ENCODE measurements at places on chromosomes 4 and X.

DNA sequence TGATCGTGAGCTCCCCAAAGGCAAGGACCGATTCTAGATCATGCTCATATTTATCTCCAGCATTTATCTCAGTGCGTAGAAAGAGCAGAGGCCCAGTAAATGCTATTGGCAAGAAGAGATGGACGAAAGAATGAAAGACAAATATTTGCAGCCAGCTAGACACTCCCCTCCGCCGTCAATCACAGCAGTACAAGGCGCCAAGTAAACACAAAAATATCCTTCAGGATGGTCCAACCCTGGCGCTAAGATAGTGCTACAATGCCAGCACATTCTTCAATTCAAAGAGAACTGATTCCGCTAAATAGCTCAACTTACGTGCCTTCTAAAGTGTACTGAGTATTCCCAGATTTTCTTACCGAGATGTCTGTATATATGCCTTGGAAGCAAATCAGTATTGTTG lies 114.5 kb downstream of the DDX53 start:
- DNase-seq, result no peak

- no peak for DNase-seq
Measured at GRCh38 chr4:793941-794621, 31.8 kb downstream of the CPLX1 start.

DNA sequence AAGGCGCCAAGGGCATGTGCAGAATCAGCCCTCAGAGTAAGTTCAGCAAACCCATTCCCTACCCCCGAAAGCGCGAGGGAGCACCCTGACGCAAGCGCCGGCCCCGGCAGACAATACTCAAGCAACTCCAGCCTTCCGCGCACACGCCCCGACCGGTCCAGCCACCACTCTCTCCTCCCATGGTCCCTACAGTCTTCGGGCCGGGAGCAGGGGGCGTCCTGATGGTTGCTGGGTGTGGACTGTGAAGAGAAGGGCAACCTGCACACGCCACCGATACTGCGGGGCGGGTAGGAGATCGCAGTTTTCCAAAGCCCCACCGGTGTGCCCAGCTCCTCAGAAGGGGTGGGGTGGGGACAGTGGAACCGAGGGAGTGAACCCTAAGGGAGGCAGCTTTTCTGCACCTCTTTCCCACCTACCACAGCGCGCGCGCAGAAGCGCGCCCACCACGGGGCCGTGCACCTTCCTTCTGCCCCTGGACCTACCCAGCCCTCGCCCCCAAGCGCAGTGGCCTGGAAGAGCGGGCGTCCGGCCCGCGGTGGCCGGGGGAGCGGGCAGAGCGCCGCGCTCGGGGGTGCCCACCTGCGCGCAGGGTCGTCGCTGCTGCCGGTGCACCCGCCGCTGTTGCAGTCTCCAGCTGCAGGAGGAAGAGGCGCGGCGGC lies 650.2 kb upstream of the DIPK2B start:
- DNase-seq, result peak; percentile 25

DNA sequence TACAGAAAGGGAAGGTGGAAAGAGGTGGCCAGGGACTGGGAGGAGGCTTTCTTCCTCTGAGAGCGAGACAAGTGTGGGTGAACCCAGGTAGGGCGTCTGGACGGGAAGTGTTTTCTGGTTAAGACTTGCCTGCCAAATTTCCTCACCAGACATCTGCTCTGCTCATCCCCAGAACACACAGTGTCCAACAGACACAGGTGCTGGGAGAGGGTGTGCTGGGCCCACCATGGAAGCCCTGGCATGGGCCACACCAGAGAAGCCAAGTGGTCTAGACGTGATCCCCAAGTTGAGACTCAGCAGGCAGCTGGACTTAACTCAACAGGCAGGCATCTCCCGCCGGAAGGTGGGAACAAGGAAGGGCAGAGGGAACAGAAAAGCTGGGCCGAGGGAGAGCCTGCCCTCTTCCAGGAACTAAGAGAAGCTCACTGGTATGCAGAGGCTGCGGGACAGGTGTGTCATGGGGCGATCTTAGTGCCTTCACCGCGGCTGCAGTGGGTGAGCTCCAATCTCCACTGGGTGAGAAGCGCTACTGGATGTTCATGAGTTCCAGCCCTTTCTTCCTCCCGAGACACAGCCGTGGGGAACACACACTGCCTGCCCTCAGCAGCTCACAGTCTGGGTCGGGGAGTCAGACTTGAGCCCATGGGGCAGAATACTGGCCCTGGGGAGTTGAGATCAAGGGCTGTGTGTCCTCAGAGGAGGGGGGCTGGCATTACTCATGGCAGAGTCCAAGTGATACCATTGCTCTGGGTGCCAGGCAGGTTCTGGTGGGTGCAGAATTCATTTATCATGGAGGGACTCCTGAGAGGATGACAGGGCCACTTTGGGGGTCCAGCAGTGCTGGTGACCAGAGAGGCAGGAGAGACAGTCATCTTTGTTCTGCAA lies 110.2 kb downstream of the CPZ start:
- no peak for DNase-seq

- no peak for DNase-seq
Measured at GRCh38 chr4:169106696-169107229, 96.7 kb upstream of the CBR4 start.

- DNase-seq, result no peak
Measured at GRCh38 chrX:153779891-153780677, 757 bp upstream of the SRPK3 start.

DNA sequence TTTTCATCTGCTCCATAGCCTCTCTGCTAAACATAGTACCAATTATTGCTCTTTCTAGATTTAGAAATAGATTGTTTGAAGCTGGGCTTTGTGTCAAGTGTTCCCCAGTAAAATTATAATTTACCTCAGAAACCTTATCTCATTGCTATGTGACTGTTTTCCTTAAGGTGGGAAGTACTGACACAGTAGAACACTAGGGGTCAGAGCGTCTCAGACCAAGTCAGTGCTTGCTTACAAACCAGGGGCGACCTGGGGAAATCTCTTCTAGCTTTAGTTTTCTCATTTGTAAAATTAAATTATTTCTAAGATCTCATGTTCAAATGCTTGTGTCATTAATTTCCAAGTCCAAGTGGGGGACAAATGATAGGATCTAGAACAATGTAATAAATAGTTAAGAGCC lies 360.4 kb downstream of the RAPGEF2 start:
- no peak for DNase-seq

GRCh38 chrX:40079572-40079971 lies 18.2 kb downstream of the BCOR start:
- no peak for DNase-seq

GRCh38 chr4:147071209-147071740 lies 125.6 kb upstream of the TTC29 start:
- no peak for DNase-seq

GRCh38 chr4:85724791-85725563 lies 250.0 kb downstream of the ARHGAP24 start:
- no peak for DNase-seq

GRCh38 chrX:44514272-44514671 lies 28.4 kb downstream of the FUNDC1 start:
- no peak for DNase-seq

DNA sequence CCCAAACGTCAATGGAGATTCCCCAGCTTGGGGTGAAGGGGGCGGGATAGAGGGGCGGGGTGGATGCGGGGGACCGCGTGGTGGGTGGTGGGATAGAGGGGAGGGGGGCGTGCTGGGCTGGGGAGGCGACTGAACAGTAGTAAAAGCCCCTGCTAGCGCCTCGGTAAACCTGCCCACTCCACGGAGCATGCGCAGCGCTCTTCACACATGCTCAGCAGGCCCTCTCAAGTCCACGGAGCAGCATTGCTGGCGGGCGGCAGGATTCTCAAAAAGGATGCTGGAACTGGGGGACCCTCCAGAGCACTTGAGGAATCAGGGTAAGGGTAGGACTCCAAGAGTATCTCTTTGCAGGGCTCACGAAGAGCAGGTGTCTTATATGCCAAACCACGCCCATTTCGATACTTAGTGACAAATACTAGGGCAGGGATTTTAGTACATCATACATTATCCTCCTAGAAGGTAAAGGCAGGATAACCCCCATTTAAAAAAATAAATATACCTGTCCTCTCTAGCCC lies 378 bp upstream of the RPS6KA6 start:
- peak; percentile 65 for DNase-seq

GRCh38 chrX:18543738-18544137 lies 118.3 kb downstream of the CDKL5 start:
- no peak for DNase-seq

DNA sequence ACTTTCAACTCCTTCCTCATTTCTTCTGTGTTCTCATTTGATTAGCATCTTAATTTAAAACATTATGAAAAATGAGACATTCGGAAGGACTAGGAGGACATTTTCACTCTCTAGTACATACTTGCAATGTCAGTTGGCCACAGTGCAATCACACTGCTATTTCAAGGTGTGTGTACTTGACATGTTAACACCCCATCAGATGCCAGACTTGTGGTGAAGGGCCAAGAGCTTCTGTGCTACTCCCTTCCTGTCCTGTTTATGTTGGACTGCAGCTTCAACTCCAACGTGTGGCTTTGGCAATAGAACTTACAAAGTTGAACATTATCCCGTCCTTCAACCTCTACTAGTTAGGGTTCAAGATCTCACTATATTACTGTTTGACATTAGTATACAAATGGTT lies 221.0 kb downstream of the PALLD start:
- DNase-seq, result no peak

DNA sequence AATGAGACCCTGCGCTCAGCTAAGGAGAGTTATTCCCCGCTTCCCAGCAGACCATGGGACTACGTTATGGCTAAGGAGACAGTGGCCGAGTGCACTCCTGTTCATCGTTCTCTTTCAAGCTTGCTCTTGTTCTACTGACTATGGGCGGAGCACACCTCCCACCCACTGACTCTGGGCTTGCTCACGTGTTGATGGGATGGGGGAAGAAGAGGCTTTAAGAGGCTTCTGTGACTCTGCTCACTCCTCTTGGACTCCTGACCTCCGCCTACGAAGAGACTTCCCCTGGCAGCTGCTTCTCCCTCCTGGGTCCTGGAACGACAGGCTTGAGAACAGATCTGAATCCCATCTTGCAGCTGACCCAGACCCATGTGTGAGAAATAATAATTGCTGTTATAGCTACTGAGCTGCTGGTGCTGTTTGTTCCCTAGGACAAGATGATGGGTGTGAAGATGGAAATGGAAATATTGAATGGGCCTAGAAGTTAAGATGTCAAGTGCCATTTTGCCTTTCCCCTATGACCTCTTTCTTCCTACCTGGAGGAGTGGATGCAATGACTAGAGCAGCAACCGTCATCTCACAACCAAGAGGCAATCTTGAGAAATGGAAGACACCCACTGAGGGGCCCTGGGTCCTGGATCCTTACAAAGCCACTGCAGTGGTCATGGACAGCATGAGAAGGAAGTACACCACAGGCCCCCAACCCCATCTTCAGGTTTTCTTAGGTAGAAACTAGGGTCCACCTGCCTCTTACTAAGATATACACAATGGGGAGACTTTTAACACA lies 38.7 kb upstream of the IRAK1 start:
- DNase-seq, result no peak

- DNase-seq, result no peak
Measured at GRCh38 chrX:8500203-8500602, 35.6 kb downstream of the VCX3B start.

DNA sequence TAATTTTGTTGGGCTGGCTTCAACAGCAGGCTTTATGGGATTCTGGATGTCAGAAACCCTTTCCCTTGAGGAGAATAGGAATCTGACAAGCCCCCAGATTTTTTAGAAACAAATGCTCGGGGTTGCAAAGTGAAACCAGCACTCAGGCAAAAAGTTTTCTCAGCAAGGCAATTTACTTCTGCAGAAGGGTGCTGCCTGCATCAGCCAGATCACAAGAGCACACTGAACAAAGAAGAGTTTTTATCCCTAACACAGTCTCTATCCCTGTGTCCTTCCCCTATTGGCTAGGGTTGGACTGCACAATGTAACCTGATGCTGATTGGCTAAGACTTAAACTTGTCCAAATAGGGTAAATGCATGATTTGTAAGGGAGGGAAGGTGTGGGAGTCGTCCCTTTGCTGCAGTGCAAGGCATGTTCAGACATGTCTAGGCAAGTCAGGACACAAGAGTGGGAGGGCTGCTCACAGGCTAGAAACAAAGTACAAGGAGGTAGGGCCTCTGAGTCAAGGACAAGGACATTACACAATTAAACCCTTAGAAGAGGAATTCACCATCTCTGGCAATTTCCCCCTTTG lies 175.8 kb downstream of the CCNG2 start:
- peak; percentile 0 for DNase-seq

- no peak for DNase-seq
Measured at GRCh38 chrX:2188330-2188792, 312.4 kb downstream of the DHRSX start.

- DNase-seq, result no peak
Measured at GRCh38 chrX:1480082-1480785, 27.5 kb upstream of the ASMTL start.

DNA sequence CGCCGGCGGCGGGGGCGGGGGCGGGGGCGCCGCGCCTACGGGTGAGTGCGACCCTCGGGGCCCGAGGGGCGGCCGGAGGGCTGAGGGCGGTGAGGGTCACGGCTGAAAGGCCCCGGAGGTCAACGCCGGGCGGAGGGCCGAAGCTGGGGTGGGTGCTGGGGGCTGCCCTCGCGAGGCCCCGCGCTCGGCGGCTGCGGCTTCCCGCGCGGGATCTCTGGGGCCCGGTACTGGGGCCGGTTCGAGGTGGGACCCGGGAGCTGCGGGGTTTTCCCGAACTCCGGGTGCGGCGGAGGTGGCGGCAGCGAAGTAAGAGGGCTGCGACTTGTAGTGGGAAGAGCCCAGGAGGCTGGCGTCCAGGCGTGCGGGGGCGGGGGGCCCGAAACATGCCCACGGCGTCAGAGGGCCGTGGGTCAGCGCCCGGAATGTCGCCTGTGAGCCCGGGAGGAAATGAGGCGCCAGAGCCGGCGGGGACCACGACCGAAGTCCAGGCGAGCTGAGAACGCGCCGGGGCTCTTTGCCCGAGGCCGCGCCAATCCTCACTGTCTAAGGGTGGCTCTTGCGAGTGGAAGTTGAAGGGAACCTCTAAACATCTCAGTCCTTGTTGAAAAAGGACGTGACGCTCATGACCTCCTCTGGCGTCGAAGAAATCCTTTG lies 407 bp downstream of the IL13RA1 start:
- DNase-seq, result no peak

DNA sequence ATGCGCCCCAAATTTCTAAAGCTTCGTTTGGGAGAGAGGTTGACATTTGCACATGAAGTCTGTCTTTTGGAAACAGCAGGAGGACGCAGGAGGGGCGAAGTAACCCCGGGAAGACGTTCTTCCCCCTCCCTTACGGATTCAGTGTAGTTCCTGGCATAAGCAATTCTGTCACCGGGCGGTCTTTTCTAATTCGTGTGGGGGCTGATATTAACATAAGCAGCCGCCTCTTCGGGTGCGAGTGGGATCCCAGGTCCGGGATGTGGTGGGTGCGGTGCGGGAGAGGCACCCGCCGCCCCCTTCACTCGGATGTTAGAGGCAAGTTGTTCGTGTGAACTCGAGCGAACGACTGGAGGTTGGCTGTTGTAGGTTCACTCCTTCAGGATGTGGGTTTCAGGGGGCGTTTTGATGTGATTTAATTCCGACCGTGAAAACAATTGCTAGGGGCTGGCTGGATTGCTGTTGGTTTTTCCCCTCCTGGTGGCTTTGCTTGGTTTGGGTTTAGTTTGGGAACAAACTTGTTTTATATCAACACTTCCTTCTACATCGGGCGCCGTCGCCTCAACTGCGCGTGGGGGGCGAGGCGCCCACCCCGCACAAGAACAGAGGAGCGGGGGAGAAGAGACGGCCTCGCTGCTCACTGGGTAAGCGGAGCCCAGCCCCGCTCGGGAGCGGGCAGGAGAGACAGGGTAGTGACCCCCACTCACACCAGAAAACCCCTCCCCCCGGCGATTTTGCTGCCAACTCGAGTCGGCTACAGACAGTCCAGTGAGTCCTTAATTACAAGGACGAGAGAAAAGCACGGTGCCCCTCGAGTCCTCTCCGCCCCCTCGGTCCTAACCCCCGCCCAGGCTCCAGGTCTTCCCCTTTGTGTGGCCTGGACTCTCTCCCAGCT lies 2.9 kb upstream of the LEF1 start:
- no peak for DNase-seq

Measured in NCI-H1105 (cell line).